Foreskin keratinocyte (primary cell): ENCODE measurements at places on chromosomes 11 and 22. TPM values are rescaled to one million over a fixed set of nuclear protein-coding genes. Genes with fewer than 3 reads are reported as not detected.

Gene OR5AL1
- not detected in 2 replicates for total RNA-seq

Gene HIPK3
- total RNA-seq = 39.5 and 44.6 TPM in 2 replicates

Gene CLCF1
- 1.6 and 1.9 TPM in 2 replicates for total RNA-seq

Gene CCDC73
- total RNA-seq = not detected in 2 replicates

Gene PRODH
- total RNA-seq = 0.63 and 2.8 TPM in 2 replicates

- DNase-seq = peak; percentile 13
These were observed 772 bp downstream of the NAV2 start for GRCh38 chr11:19713196-19714021.

GRCh38 chr11:6391537-6392134 is 1.4 kb downstream of the SMPD1 start:
- no peak for DNase-seq

- no peak for DNase-seq
These were observed 1031.6 kb upstream of the CNTN5 start for GRCh38 chr11:97989121-97989520.

- DNase-seq = no peak
These were observed 905 bp upstream of the UCP3 start for GRCh38 chr11:74009675-74010305.

DNA sequence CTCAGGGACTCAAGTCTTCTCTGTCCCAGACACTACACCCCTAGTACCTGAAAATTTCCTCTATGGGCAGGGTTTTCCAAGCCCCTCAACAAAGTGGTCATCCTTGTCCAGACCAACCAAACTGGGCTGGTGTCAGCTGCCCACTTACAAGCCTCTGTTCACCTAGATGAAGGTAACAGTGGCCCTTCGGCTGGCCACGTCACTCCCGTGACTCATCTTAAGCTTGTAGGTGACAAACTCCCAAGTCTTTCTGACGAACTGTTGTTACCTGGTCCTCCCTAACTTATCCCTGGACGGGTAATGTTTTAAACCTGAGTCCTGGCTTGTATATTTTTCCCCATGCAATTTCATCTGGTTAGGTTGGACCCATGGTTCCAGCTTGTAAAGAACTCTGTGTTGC is 4.7 kb downstream of the CXCR5 start:
- no peak for DNase-seq

GRCh38 chr22:30649430-30650007 is 13.9 kb downstream of the SLC35E4 start:
- peak; percentile 46 for DNase-seq

- no peak for DNase-seq
These were observed 24.2 kb upstream of the MUC5B start for GRCh38 chr11:1198561-1199240.

GRCh38 chr11:5251746-5252145 is 2.1 kb upstream of the HBG1 start:
- no peak for DNase-seq

- DNase-seq = no peak
These were observed 67.9 kb downstream of the KCNC1 start for GRCh38 chr11:17802491-17802890.
